ENCODE measurements at places on chromosomes 16 and 17. TPM values are rescaled to one million over a fixed set of nuclear protein-coding genes. Genes with fewer than 3 reads are reported as not detected.
A peak's percentile ranks its signal among the peaks of the same experiment; 100 is the strongest.

DNA sequence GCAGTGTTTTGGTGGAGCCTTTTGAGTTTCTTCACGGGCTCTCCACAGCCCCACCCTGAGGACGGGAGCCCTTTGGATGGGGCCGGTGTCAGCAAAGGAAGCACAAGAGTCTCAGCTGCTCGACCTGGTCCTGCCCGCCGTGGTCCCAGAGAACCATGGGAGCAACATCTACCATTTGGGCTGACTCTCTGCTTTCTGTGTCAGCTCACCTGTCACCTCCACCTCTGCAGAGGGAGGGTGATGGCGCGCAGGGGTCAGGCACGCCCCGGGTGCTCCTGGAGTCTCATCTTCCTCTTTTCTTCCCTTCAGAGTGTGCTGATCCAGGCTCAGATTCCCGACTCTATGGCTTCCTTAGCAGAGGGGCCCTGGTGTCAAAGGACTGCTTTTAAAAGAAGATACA, 171.7 kb downstream of the LAT start:
- DNase-seq, result no peak

DNA sequence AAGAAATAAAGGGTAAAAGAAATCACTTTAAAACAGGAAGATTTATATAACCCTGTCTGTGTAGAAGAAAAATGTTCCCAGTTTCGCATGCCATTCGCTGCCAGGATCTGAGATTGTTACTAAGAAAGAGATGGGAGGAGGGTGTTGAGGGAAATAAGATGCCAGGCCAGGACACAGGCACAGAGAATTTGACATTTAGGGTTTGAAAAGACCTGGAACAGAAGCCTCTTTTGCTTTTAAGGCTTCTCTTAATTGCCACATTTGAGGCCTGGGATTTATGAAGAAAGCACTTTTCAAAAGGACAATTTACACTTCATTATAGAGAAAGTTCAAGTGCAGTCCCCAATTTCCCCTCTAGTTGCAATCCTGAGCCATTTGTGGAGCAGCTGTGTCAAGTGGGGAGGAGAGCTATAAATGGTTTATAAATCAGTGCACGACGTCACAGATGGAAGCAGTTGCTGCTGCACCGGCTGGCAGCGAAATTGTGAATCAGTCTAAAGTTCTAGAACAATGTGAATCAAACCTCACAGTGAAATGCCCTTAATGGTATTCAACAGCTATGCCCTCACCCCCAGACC, 26.5 kb upstream of the C16orf87 start:
- peak; percentile 41 for DNase-seq

GRCh38 chr17:37206299-37206698, 169.5 kb upstream of the C17orf78 start:
- no peak for DNase-seq

DNA sequence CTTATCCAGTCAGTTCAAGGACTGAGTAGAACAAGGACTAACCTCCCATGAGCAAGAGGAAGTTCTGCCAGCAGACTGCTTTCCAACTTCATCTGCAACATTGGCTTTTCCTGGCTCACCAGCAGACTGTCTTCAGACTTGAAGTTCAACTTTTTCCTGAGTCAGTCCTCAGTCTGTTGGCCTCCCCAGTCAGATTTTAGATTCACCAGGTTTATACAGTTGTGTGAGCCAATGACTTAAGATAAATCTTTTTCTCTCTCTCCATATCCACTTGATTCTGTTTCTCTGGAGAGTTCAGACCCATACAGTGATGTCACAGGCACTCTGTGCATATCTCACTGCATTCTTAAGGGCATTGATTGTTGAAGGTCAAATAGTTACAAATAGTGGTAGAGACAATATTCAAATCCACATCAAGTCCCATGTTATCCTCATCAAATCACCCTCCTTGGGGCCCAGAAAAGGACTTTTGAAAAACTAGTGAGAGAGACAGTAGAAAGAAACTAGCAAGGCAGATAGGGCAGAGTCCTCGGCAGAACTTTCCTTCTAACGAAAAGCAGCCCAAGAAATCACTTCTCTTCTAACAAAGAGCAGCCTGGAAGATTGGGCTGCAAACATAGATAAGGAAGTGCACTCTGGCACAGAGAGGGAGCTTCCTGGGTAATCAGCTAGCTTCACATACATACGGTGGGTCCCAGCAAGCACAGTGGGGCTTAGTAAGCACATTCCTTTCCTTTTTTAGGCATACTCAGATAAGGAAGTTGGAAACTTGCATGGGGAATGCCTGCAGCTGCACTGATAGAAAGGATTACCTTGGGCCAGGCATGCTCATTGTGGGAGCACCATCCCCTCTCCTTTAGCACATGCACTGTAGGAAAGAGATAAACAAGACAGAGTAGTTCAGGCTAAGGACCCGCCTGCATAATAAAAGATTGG, 132.3 kb upstream of the FAM20A start:
- DNase-seq, result no peak

DNA sequence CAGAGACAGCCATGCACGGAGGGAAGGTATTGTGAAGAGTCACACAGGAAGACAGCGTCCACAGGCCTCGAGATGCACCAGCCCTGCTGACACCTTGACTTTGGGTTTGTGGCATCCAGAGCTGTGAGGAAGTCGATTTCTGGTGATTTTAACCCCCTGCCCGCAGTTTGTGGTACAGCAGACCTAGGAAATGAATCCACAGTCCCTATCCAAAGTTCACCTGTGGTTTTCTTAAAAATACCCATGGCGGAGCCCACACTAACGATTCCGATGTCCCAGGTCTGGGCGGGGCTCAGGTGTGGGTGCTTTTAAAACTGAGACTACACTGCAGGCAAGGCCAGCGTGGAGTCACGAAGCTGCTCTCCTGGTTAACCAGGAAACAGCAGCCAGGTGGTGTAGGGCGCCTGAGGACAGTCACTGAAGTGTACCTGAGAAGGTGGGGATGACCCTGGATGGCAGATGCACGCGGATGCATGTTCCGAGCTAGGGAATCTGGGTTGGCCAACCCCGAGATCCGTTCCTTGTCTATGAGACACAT, 14.4 kb upstream of the MEAK7 start:
- peak; percentile 77 for DNase-seq

MYH2 gene
- not detected for total RNA-seq

DNA sequence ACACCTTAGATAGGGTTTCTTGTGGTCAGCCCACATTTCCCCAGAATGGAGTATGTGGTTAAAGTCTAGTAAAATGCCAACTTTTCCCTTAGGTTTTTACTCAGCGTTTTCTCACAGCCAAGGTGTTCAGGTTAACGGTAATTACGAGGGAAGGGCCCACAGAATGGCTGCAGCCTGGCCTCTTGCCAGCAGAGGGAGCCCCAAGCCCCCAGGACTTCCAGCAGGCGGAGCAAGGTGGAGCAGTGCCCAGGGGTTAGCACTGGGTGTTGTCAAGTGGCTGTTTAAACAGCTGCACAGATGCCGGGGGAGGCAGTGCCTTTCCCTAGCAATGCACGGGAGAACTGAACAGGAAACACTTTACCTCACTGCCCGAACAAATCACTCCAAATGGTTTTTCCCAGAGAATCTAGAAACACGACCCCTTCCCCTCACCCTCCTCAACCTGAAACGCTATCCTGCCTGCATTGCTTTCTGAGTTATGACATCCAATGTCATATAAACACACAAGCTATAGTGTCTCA, 6.6 kb downstream of the PHB1 start:
- peak; percentile 94 for DNase-seq

PHF23 gene
- total RNA-seq, result 47.6 TPM

- DNase-seq, result no peak
These were observed 63.1 kb downstream of the SEC14L1 start for GRCh38 chr17:77203846-77204245.

DNA sequence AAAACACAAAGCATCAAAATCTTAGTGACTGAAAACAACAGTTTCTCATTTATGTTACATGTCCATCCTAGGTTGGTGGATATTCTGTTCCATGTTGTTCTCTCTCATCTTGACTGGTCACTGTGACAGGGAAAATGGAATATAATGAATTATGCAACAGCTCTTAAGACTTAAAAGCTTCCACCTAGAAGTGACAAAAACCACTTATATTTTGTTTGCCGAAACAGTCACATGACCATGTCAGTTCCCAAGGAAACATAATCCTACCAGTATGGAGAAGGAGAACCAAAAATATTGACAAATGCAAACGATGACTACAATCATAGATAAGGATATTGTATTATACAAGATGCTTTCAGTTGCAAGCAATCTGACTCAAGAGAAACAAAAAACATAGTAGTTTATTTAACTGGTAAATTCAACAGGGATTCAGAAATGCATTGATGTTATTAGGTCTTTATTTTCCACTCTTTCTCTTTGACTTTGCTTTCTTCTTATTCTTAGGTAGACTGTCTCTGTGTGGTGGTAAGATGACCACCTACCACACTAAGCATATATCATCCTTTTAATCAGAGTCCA, 103.8 kb downstream of the SSH2 start:
- no peak for DNase-seq

DNA sequence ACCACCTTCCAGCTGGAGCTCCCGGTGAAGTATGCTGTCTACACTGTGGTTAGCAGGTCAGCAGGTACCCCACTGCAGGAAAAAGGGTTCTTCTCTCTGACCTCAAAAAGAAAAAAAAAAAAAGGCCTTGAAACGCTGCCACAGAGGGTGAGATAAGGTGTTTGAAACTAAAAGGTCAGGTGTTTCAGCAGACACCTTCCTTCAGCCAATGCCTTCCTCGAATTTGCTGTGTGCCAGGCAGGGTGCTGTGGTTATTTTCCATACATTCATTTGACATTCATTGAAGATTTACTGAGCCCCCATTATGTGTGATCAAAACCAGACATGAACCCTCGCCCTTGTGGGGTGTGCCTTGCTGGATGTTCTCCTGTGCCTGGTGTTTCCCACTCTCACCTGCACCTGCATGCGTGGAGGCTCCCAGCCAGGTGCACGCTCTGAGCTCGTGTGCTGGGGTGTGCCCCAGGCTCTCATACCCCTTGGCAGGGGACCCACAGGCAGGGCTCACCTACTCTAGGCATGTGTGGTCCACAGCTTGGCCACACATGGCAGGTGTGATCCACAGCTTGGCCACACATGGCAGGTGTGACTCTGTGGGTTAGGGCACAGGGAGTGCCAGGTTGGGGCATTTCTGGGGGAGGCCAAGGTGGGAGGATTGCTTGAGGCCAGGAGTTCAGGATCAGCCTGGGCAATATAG, 15.8 kb upstream of the ITGAD start:
- DNase-seq, result peak; percentile 47

- no peak for DNase-seq
These were observed 58.0 kb downstream of the PITPNC1 start for GRCh38 chr17:67435122-67435521.

GRCh38 chr16:73126525-73126853, 78.6 kb upstream of the ZFHX3 start:
- no peak for DNase-seq

DNA sequence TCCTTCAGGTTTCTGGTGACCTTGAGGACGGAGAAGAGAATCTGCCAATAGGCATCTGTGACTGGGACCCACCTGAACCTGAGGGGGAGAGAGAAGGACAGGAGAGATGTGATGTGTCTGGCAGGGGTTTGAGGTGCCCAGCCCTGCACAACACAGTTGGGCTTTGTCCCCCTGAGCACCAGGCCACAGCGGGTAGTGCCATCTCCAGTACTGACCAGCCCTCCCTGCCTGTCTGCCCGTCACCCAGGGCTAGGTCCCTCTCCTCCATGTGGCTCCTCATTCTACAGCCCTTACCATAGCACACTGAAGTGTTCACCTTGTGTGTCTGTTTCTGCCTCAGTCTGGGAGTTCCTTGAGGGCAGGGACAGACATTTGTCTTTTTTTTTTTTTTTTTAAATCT, 30.8 kb downstream of the NLRP1 start:
- DNase-seq, result no peak

TCAP gene
- 3.1 TPM for total RNA-seq

DNA sequence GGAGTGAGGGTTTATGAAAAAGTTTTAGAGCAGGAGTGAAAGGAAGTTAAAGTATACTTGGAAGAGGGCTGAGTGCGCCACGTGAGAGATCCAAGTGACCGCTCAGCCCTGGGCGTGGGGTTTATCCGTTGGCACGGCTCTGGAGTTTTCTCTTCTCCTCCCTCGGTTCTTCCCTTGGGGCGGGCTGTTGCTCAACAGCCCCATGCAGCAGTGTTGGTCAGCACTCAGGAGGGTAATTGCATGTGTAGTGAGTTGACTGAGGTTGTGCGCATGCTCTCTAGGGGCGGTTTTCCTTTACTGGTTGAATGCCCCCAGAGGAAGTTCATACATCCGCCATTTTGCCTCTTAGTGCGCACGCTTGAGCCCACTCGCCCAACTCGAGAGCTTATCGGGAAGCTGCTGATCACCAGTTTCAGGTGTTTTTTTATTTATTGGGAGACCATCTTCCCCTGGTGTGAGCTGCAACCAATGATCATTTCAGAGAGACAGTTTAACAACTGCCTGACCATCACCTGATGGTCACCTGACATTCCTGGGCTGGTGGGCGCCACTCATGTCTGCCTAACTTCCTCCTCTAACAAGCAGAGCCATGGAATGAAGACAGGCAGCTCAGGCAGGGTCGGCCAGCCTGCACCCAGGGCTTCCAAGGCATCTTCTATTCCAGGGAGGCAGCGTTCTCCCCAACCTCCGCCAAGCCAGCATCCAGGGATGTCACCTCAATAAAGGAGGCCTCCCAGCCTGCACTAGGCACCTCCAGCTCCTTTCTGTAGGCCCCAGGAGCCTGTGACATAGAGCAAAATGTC, 41.3 kb upstream of the DNAH17 start:
- peak; percentile 41 for DNase-seq

GRCh38 chr16:77273-77806, 685 bp upstream of the MPG start:
- DNase-seq, result peak; percentile 90

DNA sequence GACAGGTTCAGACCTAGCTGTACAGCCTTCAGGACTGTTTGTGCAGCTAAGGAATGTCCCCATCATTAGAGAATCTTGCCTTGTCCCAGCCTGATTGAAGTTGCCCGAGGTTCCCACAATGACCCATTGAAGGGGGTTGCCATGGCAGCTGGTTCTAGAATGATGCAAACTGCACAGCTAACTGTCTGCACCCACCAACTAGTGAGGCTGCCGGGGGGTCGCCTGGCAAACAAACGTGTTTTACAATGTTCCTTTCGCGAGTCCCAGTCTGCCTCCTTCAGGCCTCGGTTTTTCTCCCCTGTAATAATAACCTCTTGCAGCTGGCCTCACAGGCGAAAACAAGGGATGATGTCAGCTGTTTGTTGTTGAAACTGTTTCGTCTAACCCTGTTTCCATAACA, 5.5 kb downstream of the C16orf96 start:
- no peak for DNase-seq

- DNase-seq, result no peak
These were observed 99.3 kb downstream of the GAS7 start for GRCh38 chr17:10099051-10099571.

- no peak for DNase-seq
These were observed 52.5 kb downstream of the SHISA6 start for GRCh38 chr17:11293480-11293879.

Data from spleen (tissue), 13 donors.